ENCODE measurements at places on chromosomes 2 and 18.

GRCh38 chr18:46950064-46950656 lies 32.8 kb downstream of the KATNAL2 start:
- no peak for DNase-seq

DNA sequence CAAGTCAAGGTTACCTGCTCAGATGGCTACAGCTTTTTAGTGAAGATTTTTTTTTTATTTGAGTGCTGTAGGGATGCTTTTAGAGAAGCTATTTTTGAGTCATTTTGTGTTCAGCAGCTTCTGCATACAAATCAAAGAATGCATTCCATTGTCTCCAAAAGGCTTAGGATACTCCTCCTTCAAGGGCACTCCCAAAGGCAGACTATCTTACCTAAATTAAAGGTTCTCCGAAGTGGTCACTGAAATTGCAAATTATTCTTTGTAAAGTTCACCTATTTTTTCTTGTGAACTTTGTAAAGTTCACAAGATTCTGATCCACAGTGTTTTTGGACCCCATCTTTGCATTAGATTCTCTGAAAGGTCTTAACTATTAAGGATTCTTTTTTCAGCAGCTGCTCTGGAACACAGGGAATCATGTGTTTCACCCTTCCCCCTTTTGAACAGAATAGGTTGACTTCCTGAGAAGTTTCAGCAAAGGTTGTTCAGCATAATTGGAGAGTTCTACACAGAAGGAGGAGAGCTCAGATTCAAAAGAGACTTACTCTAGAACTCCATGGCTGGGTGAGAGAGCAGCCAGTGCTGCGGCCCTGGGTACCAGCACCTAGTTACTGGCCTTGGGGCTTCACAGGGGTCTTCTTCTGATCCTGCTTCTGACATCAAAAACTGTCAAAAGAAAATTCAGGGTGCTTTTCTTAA lies 14.5 kb downstream of the CLIP4 start:
- DNase-seq, result no peak

- DNase-seq, result no peak
These were observed 1046.0 kb upstream of the TMEFF2 start for GRCh38 chr2:193240752-193241151.

- DNase-seq, result no peak
These were observed 864.8 kb downstream of the EPHA4 start for GRCh38 chr2:220707261-220707660.

- no peak for DNase-seq
These were observed 140.9 kb upstream of the CAPN13 start for GRCh38 chr2:30948130-30948529.
